ENCODE measurements at places on chromosomes 4 and X.

DNA sequence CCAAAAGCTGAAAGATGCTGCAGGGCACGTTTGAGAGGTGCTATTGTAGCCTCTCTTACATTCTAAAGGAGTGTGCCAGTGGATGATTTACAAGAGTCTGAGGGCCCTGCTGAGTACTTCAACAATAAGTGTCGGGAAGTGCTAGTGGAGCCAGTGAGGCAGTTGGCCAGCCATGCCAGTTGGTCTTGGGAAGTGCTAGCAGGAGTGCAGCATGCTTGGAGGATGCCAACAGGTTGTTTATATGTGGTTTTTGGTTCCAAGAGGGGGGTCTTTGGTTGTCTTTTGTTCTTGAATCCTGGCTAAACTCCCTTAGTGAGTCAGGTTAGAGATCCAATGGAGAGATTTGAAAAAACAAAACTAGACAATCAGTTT is 335.3 kb downstream of the PABPC4L start:
- H3K36me3 ChIP-seq = no peaks in the 10 kb centered on the region
- no peaks in the 10 kb centered on the region for H3K4me1 ChIP-seq
- H3K27me3 ChIP-seq = no peaks in the 10 kb centered on the region

GRCh38 chr4:173014113-173014558 is 154.5 kb upstream of the GALNT7 start:
- DNase-seq = no peak
- no peak overlapping the region for H3K27ac ChIP-seq
- no peaks in the 10 kb centered on the region for H3K4me1 ChIP-seq
- no peaks in the 10 kb centered on the region for H3K27me3 ChIP-seq

- no peaks in the 10 kb centered on the region for H3K4me1 ChIP-seq
- H3K27ac ChIP-seq = no peak overlapping the region
- no peaks in the 10 kb centered on the region for H3K27me3 ChIP-seq
- no peaks in the 10 kb centered on the region for H3K36me3 ChIP-seq
- no peak overlapping the region for H3K4me3 ChIP-seq
Observed at GRCh38 chr4:8015512-8015911, 75.9 kb upstream of the AFAP1 start.

GRCh38 chrX:85345523-85345922 is 33.9 kb downstream of the POF1B start:
- H3K36me3 ChIP-seq = no peaks in the 10 kb centered on the region
- H3K4me3 ChIP-seq = no peak overlapping the region
- DNase-seq = no peak
- H3K27ac ChIP-seq = no peak overlapping the region
- no peaks in the 10 kb centered on the region for H3K27me3 ChIP-seq

GRCh38 chr4:79613269-79613935 is 205.4 kb upstream of the GK2 start:
- H3K27me3 ChIP-seq = no peaks in the 10 kb centered on the region
- DNase-seq = no peak
- H3K36me3 ChIP-seq = no peaks in the 10 kb centered on the region
- H3K4me1 ChIP-seq = no peaks in the 10 kb centered on the region
- H3K27ac ChIP-seq = no peak overlapping the region

GRCh38 chr4:75769036-75769435 is 44.7 kb downstream of the USO1 start:
- DNase-seq = no peak
- no peaks in the 10 kb centered on the region for H3K27me3 ChIP-seq
- no peaks in the 10 kb centered on the region for H3K4me1 ChIP-seq
- H3K27ac ChIP-seq = no peak overlapping the region
- H3K36me3 ChIP-seq = no peaks in the 10 kb centered on the region

DNA sequence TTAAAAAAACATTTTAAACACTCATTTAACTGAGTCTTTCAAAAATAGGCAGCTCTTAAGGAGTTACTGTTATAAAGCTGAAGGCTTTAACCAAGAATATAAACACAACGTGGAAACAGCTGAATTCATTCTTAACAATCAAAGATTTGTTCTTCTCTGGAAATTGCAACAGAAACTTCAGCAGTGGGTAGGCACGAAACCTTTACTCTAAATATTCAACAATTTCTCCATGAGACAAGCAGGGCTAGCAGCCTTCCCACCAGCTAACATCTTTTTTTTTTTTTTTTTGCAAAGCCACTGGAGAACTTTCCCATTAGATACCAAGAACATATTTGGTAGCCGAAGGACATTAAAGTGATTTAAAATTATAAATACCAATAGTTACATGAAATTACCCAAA is 78.2 kb upstream of the PRSS48 start:
- H3K27ac ChIP-seq = no peak overlapping the region
- no peaks in the 10 kb centered on the region for H3K27me3 ChIP-seq
- H3K4me1 ChIP-seq = no peaks in the 10 kb centered on the region
- DNase-seq = no peak
- no peaks in the 10 kb centered on the region for H3K36me3 ChIP-seq

DNA sequence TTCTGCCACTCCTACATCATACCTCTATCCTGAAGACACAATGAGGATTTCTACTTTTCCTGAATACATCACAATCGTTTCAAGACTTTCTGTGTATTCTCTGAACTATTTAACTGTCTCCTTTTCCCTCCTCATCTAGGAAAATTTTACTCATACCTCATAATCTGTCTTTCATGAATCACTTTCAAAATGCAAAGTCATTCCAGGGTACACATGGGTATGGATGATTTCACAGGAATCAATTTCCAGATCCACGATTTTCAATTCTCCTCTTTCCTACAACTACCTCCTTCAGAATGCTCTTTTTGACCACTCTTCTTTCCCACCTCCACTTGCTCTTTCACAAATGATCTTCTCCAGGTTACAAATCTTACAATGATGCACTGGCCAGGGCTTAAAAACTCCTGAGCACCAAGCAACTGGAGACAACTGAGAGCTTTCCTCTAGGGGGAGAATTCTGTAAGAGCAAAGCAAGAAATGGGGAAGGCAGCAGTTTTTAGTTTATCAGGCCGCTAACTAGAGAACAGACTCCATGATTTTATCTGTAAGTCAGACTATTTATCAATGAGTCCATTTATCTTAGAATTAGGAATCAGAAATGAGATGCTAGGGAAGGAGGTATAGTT is 116.4 kb downstream of the PPP3CA start:
- no peak overlapping the region for H3K27ac ChIP-seq
- H3K27me3 ChIP-seq = no peaks in the 10 kb centered on the region
- no peak overlapping the region for H3K4me3 ChIP-seq
- no peaks in the 10 kb centered on the region for H3K4me1 ChIP-seq
- no peaks in the 10 kb centered on the region for H3K36me3 ChIP-seq
- DNase-seq = no peak

DNA sequence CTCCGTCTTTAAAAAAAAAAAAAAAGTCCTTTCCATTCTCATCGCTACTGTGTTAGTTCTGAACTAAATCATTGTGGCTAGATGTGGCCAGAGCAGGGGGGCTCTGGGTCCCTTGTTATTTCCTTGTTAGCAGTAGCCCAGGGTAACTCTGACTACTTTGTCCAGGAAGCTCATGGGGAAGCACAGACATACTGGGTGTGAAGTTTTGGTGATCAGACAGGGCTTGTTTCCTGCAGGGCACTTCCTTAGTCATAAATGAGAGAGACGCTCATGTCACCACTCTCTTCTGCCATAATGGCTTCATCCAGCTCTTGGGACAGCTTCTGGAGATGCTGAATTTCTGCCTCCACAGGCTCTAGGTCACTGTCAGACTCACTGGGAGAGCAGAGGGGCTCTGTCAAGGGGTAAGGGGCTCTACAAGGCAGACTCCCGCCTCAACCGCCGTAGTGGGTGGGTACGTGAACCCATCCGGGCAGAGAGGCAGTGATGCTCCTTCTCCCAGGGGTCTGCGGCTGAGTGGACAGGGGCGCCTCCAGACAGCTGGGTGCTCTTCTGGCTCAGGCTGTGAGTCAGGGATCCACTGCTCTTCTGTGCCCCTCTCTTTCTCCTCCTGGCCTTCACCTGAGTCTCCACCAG is 12.9 kb downstream of the STIM2 start:
- DNase-seq = no peak
- H3K4me3 ChIP-seq = no peak overlapping the region
- H3K27me3 ChIP-seq = no peaks in the 10 kb centered on the region
- peaks cover 6% of the 10 kb centered on the region for H3K36me3 ChIP-seq
- no peak overlapping the region for H3K27ac ChIP-seq

- no peak for DNase-seq
- no peaks in the 10 kb centered on the region for H3K36me3 ChIP-seq
- no peak overlapping the region for H3K4me3 ChIP-seq
Observed at GRCh38 chr4:56757261-56757746, 64.2 kb downstream of the SPINK2 start.

DNA sequence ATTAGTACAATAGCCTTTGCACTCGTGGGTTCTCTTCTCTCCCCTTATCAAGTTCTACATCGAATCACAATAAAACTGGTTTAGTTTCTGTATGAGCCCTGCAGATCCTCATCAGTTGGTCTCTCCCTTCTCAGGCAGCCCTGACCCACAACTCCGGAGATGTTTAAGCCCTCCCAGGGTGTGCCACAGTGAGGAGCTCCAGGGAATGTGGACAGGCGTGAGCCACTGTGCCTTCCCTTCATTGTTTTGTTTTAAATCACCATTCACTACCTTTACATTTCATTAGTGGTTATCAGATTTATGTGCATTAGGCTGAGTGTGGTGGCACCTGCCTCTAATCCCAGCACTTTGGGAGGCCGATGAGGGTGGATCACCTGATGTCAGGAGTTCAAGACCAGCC is 133.2 kb downstream of the LARP7 start:
- no peak for DNase-seq
- no peak overlapping the region for H3K4me3 ChIP-seq
- H3K4me1 ChIP-seq = no peaks in the 10 kb centered on the region
- H3K27ac ChIP-seq = no peak overlapping the region
- H3K27me3 ChIP-seq = no peaks in the 10 kb centered on the region
- H3K36me3 ChIP-seq = no peaks in the 10 kb centered on the region

GRCh38 chrX:13194291-13195103 is 125.4 kb downstream of the ATXN3L start:
- no peaks in the 10 kb centered on the region for H3K27me3 ChIP-seq
- DNase-seq = peak; percentile 16
- H3K27ac ChIP-seq = no peak overlapping the region
- no peak overlapping the region for H3K4me3 ChIP-seq
- peaks cover 6% of the 10 kb centered on the region for H3K4me1 ChIP-seq
- no peaks in the 10 kb centered on the region for H3K36me3 ChIP-seq

DNA sequence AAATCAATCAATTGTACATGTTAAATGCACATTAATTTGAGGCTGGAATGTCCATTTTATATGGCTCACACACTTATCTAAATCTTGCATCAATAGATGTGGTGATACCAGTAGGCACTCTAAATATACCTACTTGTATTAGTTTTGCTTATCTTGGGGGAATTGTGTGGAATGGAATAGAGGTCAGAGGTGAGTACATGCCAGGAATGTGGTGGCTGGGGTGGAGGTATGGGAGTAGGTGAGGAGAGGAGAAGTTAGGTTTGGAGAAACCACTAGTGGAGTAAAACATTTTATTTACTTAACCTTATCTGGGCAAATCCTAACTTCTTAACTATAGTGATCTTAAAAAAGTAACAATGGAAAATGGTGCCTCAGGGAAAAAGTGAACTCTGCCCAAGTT is 163.1 kb downstream of the ATG4A start:
- H3K27me3 ChIP-seq = no peaks in the 10 kb centered on the region
- no peak for DNase-seq
- no peak overlapping the region for H3K4me3 ChIP-seq
- H3K4me1 ChIP-seq = no peaks in the 10 kb centered on the region

DNA sequence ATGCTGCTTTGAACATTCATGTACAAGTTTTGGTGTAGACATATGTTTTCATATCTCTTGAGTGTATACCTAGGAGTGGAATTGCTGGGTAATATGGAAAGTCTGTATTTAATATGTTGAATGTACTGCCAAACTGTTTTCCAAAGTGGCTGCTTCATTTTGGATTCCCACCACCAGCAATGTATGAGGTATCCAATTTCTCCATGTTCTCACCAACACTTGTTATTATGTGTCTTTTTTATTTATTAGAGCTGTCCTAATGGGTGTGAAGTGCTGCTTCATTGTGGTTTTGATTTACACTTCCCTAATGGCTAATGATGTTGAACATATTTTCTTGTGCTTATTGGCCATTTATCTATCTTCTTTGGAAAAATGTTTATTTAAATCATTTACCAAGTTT is 60.4 kb downstream of the BCOR start:
- no peak overlapping the region for H3K27ac ChIP-seq
- H3K4me3 ChIP-seq = no peak overlapping the region
- DNase-seq = no peak
- no peaks in the 10 kb centered on the region for H3K27me3 ChIP-seq
- peaks cover 19% of the 10 kb centered on the region for H3K4me1 ChIP-seq
- no peaks in the 10 kb centered on the region for H3K36me3 ChIP-seq

DNA sequence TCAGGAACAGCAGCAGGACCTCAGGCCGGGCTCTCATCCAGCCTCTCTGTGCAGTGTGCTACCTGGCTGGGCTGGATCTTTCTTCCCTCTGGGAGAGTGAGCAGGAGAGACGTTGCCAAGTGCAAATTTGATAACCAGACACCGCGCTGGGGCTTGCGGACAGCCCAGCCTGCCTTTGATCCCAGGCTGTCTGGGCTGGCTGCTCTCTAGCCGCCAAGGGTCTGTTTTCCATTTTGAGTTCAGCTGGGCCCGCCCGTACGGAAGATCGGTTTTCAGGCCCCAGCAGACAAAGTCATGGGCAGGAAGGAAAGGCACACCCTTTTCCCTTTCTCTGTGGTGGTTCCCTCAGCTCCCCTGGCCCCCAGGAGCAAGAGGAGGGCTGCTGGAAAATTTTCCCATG is 90.2 kb downstream of the CPZ start:
- H3K4me3 ChIP-seq = no peak overlapping the region
- H3K36me3 ChIP-seq = no peaks in the 10 kb centered on the region
- H3K27me3 ChIP-seq = no peaks in the 10 kb centered on the region
- H3K4me1 ChIP-seq = no peaks in the 10 kb centered on the region

- H3K27me3 ChIP-seq = no peaks in the 10 kb centered on the region
- no peaks in the 10 kb centered on the region for H3K4me1 ChIP-seq
- DNase-seq = no peak
- no peak overlapping the region for H3K27ac ChIP-seq
- H3K4me3 ChIP-seq = no peak overlapping the region
Observed at GRCh38 chr4:25358515-25359275, 18.4 kb upstream of the ANAPC4 start.

- DNase-seq = peak; percentile 0
- H3K36me3 ChIP-seq = no peaks in the 10 kb centered on the region
- no peak overlapping the region for H3K4me3 ChIP-seq
- H3K27ac ChIP-seq = no peak overlapping the region
- H3K27me3 ChIP-seq = no peaks in the 10 kb centered on the region
Observed at GRCh38 chrX:75038925-75039324, 113.7 kb upstream of the NEXMIF start.

Data from thymus (tissue), 14 donors.